ENCODE measurements at places on chromosomes 6 and 20.

GRCh38 chr20:48689388-48689787 is 138.4 kb downstream of the PREX1 start:
- DNase-seq: no peak

DNA sequence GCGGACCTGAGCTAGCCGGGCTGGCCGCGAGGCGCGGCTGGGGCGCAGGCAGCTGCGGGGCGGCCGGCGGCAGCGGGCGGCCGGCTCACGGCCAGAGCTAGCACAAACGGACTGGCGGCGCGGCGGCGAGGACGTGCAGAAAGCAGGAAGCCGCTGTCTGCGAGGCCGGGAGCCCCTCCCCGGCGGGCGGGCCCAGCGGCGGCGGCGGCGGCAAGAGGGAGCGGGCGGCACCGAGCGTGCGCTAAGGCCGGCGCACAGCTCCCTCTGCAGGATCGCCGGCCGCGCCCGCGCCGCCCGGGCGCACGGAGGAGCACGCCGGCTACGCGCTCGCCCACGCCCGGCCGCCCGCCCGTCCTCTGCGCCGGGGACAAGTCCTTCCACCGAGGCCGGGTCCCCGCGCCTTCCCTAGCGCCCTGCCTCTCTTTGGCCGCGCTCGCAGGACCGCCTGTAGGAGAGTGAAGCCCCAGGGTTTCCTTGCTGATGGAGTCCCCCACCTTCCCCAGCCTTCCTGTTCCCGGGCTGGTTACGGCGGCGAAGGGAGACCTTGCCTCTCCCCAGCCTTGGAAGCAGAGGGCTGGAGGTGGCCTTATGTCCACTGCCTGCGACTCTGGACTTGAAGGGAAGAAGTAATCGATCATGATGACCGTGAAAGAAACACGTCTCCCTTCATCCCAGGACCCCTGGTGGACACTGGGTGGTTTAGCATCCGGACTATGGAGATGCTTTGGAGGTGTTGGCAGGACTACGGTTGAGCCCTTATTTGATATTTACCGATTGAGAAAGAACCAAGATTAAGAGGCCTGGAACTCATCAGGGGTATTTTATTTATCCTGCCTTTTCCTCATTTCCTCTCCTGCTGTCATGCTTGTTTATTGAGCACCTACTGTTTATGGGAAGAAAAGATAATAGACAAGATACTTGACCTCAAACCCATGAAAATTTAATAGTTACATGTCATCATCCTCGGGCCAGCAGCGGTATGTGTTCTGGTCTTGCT is at the start of gene PREP:
PREP (minus strand) TSS at position 144 of the 997 bp plus-strand sequence. CDS start 191 bp downstream, outside the sequence.
- peak; percentile 92 for DNase-seq

- DNase-seq: no peak
Measured at GRCh38 chr6:1423578-1423977, 34.2 kb downstream of the FOXF2 start.

GRCh38 chr20:48467622-48468021 is 360.2 kb downstream of the PREX1 start:
- peak; percentile 68 for DNase-seq

GRCh38 chr20:33672426-33673113 is 1.7 kb downstream of the NECAB3 start:
- DNase-seq: no peak

DNA sequence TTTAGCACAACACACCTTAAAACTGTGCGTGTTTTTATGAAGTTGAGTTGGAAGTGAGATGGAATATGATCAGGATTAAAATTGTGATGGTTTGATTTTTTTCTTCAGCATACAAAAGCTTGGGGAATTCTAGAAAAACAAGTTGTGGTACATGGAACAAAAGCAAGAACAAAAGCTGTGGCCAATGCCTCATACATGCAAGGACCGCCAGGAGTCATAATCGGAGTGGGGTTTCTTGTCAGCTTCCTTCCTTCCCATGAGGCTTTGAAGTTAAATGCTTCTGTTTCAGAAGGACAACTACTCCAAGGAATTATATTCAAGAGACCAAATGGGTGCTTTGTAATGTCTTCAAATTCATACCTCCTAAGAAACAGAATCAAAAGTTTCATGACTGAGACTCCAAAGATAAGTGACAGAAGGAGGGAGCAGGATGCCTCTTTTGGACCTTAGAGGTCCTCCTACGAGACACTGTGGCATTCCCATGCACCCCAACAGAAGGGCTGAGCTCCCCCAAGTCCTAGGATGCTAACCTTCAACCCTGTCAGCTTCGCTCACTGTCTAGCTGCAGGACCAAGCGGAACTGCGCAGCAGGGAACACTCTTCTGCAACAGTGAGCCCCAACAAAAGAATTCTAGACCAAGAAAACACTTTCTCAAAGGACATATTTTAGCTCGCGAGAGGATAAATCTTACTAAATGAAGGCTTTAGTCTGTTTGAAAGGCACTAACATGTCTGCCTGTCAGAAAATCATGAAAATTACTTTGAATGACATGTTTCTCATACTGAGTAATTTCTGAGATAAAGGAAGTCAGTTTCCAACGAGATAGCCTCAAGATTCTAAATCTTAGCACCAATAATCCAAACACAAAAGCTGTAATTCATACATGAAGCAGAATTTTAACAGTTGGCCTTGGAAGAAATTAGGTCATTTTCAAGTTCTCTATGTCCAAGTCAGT is 108.5 kb upstream of the NHSL1 start:
- DNase-seq: no peak

- DNase-seq: no peak
Measured at GRCh38 chr20:45940053-45940452, 5.6 kb downstream of the PCIF1 start.

DNA sequence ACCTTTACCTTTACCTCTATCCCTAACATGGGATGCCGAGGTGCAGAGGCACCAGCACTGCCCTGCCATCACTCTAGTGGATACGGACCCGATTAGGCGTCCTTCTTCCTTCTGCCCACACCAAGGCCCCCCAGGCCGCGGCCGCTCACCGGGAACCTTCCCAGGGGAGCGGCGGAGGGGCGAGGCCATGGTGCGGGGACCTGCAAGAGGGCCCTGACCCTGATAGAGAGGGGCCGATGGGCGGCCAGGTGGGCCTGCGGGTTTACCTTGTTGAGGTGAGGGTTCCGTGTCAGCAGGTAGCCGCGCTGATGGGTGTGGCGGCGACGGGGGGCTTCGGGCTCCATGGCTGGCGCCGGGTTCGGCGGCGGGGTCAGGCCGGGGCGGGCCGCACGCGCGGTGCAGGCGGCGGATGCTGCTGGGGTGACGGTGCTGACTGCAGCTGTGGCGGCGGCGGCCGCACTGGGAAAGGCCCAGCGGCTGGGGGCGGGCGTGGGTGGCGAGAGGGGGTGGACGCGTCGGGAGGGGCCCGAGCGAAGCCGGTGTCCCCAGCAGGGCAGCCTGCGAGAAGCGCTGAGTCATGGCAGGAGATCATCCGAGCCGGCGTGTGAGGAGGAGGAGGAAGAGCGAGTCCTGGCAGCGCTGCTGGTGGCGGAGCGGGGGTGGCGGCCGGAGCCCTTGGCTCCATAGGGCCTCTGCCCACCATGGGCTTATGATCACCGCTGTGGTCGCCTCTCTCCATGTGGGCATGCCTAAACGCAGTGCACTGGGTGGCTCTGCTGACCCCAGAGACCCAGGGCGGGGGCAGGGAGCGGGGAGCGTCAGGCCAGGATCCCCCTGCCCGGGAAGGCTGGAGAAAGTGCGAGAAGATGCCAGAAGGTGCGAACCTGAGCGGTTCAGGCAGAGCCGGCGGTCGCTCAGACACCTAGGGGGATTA is at the start of gene ME1:
ME1 (minus strand) TSS at position 441 of the 934 bp plus-strand sequence; CDS start at position 344, 97 bp downstream.
- DNase-seq: peak; percentile 80

DNA sequence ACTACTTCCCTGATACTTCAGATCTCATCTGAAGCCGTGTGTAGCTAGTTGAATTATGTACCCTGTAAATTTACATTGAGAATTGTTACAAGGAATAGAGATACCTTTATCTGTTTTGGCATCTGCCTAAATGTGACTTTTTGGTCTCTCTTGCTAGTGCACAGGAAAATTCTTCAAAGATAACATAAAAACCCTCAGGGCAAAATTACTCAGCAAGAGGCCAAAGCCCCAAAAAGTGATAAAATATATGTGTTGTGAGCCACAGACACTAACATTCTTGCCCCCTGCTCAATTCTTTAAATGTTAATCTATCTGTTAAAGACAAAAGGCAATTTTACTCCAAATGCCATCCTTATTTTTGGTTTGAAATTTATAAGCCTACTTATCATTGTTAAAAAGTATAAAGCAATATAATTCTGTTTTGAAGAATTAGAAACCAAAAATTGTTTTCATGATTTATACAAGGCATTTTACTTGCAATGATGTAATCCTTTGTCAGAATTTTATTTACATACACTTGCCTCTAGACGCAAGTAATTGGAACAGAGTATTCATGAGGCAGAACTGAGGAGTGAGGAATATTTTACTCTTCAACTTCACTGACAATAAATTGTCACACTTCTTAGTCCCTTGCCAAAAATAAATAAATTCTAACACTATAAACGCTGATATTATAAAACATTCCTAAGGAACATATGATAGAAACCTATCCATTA is 186.2 kb downstream of the EPM2A start:
- no peak for DNase-seq

DNA sequence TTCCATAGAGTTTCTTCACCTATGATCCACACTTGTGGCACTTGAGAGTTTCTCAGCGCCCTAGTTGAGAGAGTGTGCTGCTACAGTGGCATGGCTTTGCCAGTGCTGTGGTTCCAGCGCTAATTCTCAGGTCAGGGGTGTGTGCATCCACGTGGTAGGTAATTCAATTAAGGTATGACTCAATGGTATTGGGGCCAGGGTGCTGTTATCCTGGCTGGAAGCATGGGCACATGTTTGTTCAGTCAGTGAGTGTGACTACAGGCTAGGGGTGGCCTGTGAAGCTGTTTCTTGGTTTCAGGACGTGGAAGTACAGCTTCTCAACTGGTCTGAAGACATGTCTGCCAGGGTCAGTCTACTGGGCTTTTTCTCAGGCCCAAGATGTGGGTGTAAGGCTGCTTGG is 3.0 kb upstream of the SEMG2 start:
- no peak for DNase-seq

DNA sequence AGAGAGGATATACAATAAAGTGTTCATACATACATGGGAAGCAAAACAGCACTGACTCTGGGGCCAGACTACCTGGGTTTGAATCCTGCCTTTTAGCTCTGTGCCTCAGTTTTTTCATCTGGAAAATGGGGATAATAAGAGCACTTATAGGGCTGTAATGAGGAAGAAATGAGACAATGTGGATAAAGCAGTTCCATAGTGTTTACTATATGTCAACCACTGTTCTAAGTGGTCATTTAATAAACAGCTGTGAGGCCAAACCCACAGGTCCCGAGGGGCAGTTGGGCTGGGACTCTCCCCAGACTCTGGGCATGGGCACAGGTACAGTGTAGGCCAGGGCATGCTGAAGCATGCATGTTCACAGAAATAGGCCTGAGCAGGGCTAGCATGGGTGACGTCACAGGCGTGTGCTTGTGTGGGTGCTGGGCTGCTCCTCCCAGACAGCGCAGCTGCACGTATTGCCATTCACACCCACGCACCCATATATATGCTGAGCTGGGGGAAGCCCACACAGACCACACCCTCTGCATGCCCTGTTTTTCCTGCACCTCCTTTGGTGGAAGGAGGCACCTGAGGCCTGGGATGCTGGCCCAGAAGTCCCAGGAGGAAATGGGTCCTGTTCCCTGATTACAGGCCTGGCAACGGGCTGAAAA is 3.5 kb upstream of the PLCG1 start:
- DNase-seq: no peak

DNA sequence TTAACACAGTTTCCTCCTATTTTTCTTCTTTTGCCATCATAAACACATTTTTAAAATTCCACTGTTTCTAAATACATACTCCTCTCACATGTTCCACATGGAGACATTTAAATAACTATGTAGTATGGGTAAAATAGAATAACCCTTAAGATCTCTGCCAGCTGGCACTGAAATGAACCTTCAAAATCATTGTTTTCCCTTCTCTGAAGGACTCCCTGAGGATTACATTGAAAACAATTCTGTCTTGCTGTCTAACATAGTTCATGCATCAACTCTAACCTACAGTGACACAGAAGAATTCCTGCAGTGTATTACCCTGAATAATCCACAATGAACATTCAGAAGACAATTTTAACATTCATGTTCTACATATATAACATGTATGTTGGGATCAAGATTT is 1361.8 kb upstream of the CITED2 start:
- DNase-seq: no peak

- no peak for DNase-seq
Measured at GRCh38 chr6:161368514-161368913, 94.7 kb upstream of the AGPAT4 start.

DNA sequence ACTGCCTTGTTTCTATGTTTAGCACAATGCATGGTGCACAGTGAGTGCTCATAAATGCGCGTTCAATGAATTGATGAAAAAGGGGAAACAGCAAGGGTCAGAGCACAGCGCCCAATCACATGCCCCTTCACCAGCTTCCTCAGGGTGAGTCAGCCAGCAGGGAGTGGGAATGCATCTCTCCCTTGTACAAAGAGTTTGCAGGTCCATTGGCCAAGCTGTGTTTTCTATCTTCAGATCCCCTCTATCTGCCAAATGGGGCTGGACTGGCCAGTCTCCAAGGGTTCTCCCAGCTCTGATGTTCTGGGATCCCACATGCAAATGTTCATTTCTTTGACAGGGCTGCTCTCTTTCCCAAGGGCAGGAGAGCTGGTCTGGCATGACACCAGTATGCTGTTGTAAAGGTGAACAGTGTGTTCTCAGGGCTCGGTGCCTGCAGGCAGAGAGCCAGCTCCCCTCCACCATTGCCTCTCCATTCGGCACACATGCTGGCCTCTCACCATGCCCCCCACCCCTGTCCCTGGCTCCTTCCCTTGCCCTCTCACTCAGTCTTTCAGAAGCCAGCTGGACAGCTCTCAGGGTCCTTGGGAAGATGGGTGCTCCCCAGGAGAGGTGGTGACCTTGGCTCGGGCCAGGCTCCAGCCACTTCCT is 25.0 kb downstream of the ANGPT4 start:
- no peak for DNase-seq

DNA sequence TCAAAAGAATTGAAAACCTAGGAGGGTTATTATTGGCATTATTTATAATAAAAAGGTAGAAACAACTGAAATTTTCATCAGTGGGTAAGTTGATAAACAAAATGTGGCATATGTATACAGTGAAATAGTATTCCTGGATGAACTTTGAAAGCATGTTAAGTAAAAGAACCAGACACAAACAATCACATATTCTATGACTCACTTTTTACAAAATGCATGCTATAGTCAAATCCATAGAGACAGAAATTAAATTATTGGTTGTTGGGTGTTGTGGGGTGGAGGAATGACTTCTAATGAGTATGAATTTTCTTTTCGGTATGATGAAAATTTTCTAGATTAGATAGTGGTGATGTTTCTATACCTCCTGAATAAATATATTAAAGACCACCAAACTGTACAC is 94.6 kb downstream of the LRRC1 start:
- no peak for DNase-seq

- DNase-seq: no peak
Measured at GRCh38 chr6:150290429-150290828, 78.4 kb upstream of the IYD start.

GRCh38 chr6:109457562-109457996 is 2.0 kb upstream of the MICAL1 start:
- no peak for DNase-seq
